ENCODE measurements at places on chromosomes 6 and 20.

- DNase-seq: no peak
Measured at GRCh38 chr6:159493898-159494585, 199.0 kb downstream of the SOD2 start.

DNA sequence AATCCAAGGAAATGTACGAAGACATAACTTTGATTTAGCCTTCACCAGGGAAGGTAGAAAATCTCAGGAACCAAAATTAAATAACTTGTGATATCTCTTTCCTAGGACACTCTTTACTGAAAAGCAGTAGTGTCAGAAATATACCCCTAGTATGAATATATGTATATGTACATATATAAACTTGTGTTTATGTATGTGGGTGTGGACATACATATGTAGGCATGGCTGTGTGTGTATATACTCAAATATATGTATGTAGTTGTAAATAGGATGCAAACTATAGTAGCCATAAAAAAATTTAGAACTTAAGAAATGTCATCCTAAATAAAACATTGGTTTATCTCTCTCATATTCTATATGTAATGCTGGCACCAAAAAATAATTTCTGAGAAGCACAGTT lies 500.8 kb downstream of the ADGRB3 start:
- no peak for DNase-seq

- DNase-seq: no peak
Measured at GRCh38 chr6:2899596-2899995, 3.5 kb downstream of the SERPINB9 start.

- DNase-seq: no peak
Measured at GRCh38 chr20:2680046-2680445, 12.5 kb upstream of the EBF4 start.

GRCh38 chr6:77124604-77125003 lies 338.7 kb downstream of the HTR1B start:
- no peak for DNase-seq

DNA sequence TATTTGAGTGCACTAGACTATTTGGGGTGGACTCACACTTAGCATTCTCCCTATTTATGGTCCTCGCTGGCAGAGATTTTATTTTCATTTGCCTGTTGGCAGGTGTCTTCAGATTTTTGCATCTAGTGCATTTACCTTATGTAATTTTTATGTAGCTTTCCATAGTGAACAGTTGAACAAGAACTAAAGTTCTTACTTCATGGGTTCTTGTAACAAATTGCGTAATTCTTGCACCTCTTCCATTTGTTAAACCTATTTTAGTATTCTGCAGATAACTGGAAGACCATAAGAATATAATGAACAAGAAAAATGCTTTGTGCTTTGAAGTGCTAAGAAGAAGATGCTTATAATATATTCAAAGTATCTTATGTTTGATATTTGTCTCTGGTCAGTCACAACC lies 252.8 kb upstream of the MMS22L start:
- DNase-seq: no peak

DNA sequence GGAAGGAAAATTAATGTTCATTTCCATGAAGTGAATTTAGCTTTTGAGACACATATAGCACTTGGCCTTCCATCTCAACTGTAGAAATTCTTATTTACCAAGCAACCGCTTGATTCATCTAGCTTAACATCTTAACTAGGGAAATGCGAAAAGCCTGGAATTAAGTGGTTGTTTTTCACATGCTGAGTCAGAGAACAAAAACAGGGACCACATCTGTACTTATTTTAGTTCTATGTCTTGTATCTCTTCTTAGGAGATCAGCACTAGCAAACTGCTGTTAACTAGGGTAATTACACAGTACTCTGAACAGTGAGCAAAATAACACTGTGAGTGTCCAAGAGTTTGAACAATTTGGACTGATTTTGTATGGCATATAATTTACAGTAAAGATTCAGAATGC lies 590.9 kb upstream of the NRSN1 start:
- no peak for DNase-seq

GRCh38 chr6:16413399-16413798 lies 175.0 kb downstream of the GMPR start:
- DNase-seq: no peak

DNA sequence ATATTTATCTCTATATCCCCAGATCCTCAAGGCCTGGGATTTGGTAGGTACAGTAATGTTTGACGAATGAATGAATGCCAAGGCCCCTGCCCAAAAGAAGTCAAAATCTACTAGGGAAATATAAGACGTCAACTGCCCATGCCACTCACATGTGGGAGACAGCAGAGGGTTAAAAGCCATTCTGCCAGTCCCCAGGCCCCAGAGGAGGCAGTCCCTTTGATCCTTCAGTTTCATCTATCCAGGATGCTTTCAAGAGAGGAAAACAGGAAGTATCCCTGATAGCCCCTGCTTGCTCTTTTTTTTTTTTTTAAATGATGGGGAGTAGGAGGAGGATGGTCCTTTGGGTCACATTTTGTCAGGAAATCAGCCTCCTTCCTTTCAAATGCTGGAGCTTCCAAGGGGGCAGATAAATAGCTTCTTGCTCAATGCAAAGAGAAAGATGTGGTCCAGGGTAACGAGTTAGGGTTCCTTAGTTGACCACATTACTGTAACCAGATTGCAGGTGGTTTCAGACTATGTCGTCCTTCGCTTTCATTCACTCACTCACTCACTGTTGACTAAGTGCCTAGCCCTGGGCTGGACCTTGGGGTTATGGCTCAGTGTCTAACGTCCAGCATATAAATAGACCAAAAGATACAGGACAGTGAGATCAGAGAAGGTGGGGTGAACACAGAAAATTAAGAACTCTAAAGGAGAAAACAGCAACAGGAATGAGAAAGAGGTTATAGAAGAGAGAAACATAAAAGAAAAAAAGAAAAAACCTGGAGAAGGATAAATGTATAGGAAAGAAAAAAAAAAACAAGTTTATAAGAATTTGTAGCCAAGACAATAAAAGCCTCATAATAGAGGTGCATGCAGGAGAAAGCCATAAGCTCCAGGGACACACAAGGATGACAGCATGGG lies 64.6 kb upstream of the PIM1 start:
- no peak for DNase-seq

DNA sequence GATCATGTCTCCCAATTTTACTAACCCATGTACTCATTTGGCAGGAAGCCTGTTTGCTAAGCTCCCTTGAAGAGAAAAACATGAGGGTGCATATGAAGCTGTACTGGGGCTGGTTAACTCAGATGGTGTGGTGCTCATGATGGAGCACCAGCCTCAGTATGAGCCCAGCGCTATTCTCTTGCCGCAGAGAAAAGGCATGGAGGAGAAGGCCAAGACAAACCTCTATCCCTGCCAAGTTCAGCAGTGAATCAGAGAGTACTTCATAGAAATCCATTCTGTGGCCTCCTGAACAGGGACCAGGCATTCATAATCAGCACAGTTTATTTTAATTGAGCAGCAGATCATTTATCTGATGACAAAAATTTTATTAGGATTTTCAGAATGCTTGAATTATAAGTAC lies 398.1 kb downstream of the LMBRD1 start:
- DNase-seq: no peak

DNA sequence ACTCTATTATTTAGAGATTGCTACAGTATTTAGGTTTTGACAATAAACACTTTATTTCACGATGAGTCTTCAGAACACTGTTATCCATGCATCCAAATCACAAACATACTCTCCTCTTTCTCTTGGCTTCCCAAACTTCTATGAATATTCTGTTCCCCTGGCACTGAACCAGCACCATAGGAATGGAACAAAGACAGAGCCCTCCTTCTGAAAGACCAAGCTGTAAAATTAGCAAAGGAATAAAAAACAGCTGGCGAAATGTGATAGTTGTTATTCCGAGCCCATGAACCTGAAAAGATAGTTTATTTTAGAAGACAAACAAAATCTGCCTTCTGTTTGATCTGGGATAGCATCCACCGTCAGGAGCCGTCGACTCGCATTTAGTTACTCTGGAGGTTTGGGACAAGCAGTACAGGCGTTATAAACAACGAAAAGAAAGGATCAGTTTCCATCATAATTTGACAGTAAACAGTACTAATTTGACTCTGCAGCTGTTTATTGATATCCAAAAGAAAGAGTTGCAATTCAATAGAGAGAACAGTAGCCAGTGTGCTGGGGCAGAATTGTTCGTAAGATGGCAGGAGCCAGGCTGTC lies 161.4 kb downstream of the CLIC5 start:
- DNase-seq: no peak

DNA sequence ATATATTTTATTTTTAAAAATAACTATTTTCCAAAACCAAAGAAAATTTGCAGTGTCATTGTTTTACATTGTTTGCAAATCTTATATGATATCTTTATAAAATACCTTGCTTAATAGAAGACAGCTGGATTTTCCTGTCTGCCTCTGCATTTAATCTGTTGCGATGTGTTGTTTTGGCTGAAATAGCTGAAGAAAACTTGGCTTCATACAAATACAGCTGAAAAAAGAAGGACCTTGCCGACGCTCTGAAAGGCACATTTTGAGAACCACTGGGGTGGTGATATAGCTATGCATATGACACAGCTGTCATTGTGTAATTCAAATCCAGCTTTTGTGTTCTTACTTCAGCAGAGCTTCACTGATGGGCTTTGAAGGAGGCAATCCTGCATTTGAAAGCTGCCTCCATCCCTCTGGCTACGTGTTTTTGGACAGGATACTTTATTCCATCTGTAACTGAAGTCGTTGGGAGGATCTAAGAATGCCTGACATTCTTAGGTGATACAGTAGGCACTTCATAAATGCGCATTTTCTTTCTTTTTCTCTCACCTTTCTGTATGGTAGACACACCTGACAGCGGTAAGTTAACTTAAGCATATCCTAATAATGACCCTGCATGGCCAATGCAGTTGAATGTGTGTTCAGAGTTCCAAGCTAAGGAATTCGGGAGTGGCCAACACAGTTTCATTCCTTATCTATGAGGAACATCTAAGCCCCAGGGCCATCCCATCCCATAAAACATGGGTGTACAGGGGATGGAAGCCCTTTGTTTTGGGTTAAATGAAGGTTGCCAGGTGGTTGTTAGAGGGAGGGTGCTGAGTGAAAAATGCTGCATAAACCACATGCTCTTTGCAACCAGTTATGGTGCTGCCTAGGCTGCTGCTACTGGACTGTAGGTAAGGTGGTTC lies 213.0 kb downstream of the TFAP2A start:
- DNase-seq: no peak

GRCh38 chr6:123215211-123215610 lies 219.2 kb downstream of the CLVS2 start:
- no peak for DNase-seq

- no peak for DNase-seq
Measured at GRCh38 chr6:72617721-72618120, 4.1 kb upstream of the KCNQ5 start.

DNA sequence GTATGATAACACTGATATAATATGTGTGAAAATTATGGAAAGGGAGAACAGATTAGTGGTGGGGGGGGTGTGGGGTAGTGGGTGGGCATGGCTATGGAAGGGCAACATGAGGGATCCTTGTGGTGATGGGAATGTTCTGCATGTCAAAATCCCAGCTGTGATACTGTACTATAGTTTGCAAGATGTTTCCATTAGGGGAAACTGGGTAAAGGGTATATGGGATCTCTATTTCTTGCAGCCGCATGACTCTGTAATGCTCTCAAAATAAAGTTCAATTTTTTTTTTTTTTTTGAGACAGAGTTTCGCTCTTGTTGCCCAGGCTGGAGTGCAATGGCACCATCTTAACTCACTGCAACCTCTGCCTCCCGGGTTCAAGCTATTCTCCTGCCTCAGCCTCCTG lies 14.3 kb downstream of the ZBTB2 start:
- no peak for DNase-seq

DNA sequence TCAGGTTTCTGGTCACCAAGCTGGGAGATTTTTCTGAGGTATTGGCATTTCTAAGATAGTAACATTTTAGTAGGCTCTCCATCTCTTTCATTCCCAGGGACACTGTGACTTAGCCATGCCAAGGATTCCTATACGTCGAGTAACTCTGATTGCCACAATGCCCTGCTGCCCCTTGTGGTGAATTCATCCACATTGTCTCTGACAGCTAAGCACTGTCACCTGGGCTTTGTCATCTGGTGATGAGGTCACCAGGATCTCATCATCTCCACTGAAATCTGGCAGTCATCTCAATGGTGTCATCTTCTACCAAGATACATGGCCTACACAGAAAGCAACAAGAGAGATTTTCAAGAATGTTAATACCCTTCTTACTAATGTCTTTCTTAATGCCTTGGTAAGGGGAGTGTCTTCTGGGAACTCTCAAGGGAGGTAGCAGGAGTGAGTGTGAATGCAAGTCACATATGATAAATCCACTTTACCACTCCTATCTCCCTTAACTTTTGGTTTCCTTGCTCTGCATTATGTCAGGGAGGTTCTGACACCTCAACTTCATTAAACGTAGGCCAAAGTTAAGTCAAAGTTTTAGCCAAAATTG lies 246.7 kb downstream of the CD109 start:
- DNase-seq: no peak

- no peak for DNase-seq
Measured at GRCh38 chr6:45712076-45712475, 303.6 kb downstream of the CLIC5 start.

DNA sequence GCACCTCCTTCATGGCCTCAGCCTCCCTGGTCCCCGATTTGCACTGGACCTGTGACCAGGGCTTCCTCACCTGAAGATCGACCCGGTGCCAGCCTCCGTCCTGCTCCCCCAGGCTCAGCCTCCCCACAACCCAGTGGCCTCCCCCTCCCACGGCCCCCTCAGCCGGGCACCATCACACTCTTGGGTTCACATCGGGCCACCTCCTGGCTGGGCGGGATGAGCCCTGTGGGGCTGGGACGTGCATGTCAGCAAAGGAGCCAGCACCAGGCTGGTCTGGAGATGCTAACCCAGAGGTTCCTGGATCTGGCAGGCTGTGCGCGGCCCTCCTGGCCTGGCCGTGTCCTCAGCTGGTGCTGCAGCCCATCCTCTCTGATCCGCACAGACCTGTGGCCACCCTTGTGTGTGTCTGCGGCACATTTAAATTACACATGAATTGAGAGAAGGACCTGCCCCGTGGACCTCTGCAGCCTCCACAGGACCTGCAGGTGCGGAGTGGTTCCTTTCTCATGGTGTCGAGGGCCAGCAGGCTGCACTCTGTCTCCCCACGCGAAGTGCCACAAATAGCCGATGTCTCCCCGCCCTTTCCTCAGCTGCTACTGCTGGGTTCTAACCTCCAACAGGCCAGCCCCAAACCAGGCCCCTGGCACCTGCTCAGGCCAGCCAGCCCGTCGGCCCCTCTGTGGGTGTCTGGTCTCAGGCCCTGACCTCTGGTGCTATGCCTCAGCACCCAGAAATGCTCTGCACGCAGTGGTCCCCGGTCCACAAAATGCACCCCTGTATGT lies 237.5 kb downstream of the ERMARD start:
- DNase-seq: no peak

GRCh38 chr6:85278466-85279035 lies 171.3 kb upstream of the NT5E start:
- no peak for DNase-seq

DNA sequence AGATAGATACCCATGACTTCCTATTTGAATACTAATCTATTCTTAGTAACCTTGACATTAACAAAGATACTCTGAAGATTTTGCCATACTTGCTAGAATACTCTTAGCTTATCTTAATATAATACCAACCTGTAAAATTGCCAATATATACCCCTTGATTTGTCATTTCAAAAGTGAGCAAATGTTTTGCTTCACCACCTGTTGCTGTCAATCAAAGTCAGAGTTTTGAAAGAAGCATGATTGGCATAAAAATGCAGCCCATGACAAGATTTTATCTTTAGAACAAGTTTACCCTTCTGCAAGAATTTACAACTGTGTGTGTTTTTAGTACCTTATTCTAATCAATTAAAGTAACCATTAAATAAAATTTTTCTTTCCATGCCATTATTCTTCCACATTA lies 236.2 kb downstream of the TBX18 start:
- DNase-seq: no peak

GRCh38 chr6:8059129-8059528 lies 5.1 kb downstream of the BLOC1S5 start:
- no peak for DNase-seq

All from DMS 273 treated with DMSO at 0.1 percent for 48 hours (cell line).